ENCODE measurements at places on chromosomes 6 and 20.

- no peak for DNase-seq
Measured at GRCh38 chr20:41135888-41136679, 1.3 kb upstream of the PLCG1 start.

- no peak for DNase-seq
Measured at GRCh38 chr20:43984587-43984986, 69.9 kb downstream of the TOX2 start.

GRCh38 chr20:24392612-24393011, 76.8 kb upstream of the SYNDIG1 start:
- no peak for DNase-seq

- no peak for DNase-seq
Measured at GRCh38 chr20:22758815-22759214, 174.4 kb upstream of the FOXA2 start.

DNA sequence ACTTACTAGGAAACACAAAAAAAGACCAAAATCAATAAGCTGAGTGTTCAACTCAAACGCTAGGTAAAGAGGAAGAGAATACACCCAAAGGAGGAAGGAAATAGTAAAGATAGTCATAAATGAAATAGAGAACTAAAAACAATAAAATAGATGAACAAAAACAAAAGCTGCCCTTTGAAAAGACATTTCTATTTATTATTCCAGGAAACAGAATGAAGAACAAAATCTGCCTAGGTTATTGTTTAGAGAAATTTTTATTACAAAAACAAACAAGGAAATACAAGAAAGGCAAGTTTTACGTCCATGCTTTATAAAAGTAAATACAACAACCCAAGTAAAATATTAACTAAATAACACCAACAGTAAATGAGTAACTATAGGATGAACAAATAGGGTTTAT, 20.1 kb downstream of the HLA-DMB start:
- no peak for DNase-seq

- no peak for DNase-seq
Measured at GRCh38 chr20:55415567-55416142, 589.7 kb downstream of the CBLN4 start.

DNA sequence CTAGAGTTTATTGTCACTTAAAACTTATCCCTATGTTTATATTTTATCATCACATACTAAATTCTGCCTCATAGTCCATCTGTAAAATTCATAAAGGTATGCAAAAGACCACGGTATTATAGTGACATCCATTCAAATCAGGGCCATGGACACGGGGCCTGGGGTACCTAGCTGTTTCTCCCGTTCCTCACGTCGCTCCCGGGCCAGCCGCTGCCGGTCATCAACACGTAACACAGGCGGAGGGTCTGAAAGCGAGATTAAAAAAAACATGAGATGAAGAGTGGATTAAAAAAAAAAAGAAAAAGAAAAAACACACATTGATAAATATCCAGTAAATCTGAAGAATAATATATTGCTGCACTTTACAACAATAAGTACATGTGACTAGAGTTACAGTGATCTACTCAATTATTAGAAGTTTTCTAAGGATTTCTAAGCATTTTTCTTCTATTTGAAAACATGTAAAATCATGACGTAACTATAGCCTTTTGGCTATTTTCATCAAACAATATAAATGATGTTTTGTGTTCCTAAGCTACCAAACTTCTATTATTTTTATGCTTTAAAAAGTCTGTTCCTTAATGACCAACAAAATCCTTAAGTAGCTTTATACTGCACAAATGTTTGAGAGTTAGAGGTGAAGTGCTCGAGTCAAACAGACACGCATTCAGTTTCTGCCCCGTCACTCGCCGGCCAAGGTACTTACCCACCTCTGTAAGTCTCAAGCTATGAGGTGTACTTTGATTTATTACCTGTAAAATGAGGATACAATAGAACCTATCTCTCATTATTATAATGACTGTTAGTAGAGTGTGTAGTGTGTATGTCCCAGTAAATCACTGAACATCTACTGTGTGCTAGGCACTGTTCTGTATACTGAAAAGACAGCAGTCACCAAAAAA, 122.1 kb upstream of the BCLAF1 start:
- DNase-seq, result no peak

DNA sequence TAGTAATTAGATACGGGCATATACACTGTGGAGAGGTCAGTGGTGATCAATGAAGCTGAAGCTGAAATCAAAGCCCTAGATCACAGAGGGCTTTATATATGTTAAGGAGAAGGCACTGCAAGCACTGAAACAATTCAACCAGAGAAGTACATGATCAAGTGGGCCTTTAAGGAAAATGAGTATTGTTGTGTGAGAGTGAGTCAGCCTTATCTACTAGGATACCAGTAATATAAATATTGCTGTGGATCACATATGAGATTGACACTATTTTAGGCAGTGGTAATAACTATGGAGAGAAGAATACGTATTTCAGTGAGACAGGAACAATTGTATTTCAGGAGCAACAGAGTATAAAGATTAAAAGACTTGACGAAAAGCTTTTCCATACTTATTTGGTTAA, 1172.2 kb upstream of the GJE1 start:
- DNase-seq, result no peak

DNA sequence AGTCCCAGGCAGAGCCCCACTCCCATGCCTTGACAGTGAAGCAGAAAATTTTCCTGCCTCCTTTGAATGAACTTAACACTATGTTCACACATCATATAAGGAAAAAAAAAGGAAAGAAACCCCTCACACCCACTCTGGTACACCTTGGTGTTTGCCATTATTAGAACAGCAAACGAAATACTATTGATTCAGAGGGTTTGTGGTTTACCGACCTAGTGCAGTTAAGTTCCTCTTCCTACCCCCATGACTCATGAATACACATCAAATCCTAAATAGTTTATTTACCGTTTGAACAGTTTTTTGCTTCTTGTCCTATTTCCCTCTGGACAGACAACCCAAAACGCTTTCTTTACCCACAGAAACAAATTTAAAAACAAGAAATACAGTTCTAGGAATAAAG, 237.7 kb downstream of the FOXA2 start:
- DNase-seq, result no peak

DNA sequence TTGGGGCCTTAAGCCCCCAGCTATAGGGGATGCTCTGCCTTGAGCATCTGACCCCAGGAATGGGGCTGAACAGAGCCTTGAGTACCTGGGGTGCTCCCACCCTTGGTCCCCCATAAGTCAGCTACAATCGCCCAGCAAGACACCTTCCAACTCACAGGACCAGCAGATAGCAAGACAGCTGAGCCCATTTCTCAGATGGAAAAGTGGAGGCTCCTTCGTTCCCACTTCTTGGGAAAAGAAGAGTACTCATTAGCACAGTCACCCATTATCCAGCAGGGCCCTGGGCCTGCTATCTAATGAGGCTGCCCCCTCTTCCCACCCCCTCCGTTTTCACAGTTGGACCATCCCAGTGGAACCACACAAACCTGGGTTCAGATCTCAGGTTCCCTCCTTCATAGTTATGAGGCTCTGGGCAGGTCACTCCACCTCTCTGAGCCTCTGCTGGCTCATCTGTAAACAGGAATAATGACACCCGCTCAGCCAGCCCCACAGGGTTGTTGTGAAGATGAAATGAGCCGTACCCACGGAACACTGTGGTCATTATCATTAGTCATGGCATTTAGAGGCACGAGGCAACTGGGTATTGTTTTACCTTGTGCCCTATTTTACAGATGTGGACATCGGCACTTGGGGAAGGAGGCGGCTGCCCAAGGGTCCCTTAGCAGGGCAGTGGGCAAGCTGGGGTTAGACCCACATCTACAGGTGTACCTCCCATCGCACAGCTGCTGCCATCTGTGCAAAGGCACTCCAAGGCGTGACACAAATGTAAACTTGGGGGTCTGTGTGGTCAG, 4.5 kb downstream of the LPIN3 start:
- DNase-seq, result no peak

DNA sequence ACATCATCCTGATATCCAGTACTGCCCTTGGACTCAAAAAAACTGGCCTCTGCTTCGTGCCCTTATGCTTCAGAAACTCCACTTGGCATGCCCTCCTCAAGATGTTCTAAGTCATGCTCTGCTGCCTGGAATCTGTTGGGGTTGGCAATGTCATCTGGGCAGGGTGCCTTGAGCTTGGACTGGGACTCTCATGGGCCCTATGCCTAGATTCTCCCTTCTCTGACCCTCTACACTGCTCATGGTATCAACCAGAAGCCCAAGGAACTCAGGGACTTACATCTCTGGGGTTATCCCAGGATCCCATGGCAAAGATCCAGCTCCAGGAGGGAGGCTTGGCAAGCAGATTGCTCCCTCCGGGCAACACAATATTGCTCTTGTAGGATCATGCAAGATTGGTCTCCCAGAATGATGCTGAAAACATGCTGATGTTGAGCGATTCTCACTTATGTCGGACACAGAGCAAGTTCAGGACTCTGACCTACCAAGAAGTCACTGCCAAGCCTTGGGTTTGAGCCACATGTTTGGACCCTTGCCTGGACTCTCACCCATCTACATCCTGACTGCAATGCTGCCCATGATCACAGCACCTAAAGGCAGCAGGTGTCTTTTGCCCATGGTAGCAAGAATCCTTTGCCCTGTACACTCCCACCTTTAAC, 88.8 kb downstream of the ADAT2 start:
- no peak for DNase-seq

DNA sequence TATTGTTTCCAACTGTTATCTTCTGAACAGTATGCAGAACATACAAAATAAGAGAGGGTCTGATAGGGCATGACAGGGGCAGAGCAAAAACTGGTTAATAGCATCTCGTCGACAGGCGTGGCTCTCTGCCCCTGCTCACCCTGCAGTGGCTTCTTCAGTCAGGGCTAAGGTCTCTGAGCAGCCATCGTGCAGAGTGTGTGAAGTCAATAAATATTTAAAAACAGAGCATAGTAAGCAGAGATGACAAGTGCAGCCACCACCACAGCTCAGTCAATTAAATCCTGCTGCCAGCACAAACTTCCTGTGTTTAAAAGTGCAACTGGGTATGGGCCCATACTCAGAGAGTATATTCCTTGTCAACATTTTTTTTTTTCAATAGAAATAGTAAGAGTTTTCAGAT, 373.4 kb upstream of the AGPAT4 start:
- no peak for DNase-seq

DNA sequence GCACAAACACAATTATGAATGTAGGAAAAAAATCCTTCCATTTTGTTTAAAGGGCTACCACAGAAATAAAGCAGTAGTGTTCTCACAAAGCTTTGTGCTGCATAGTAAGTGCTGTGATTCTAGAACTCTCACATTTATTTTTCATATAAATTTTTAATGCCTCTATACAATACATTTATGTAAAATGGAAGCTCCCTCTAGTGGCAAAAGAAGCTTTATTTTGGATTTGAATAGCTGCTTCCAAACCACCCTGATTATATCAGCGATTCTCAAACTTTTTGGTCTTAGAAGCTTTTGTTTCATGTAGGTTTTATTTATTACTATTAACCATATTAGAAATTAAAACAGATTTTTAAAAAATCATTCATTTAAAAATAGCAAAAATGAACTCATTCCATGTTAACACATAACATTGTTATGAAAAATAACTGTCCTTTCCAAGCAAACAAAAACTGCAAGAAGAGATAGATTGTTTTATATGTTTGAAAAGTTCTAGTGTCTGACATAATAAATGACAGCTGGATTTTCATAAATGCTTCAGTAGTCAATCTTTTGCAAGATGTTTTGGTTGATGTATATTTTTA, 38.4 kb downstream of the HS3ST5 start:
- no peak for DNase-seq

GRCh38 chr20:3156811-3157619, 2.6 kb downstream of the FASTKD5 start:
- no peak for DNase-seq

DNA sequence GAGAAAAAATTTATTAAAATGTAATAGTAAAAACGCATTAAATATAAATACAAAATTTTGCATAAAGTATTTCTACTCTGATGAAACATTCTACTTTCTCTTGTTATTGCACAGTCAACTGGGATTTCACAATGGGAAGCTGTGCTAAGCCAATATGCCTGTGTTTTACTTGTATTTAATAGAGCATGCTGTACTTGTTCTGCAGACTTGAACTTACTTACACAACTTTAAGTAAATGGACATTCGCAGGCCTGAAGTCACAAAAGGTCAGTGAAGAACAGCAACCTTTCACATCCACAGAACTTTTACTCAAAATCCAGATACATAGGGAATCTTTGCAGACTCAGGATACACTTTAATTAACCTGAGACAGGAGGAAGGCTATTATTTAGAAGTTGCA, 409.5 kb downstream of the BTBD3 start:
- no peak for DNase-seq

- no peak for DNase-seq
Measured at GRCh38 chr20:37526238-37526838, 1.3 kb downstream of the BLCAP start.

- no peak for DNase-seq
Measured at GRCh38 chr6:12627053-12627452, 89.5 kb upstream of the PHACTR1 start.

All from stimulated activated CD8-positive, alpha-beta memory T cell treated with anti-CD3 and anti-CD28 coated beads, Interleukin-4, amount 100 ng/mL, for 1 hour (primary cell).